PC-3 (cell line): ENCODE measurements at places on chromosomes 2 and 18. TPM values are rescaled to one million over a fixed set of nuclear protein-coding genes. Genes with fewer than 3 reads are reported as not detected.
A peak's percentile ranks its signal among the peaks of the same experiment; 100 is the strongest.

GRCh38 chr2:23525137-23525765, 140.3 kb downstream of the KLHL29 start:
- no peaks in the 10 kb centered on the region for H3K36me3 ChIP-seq
- no peak overlapping the region for H3K4me3 ChIP-seq
- H3K27ac ChIP-seq, result no peak overlapping the region

The UGT1A1 gene
- 0.33 TPM in 1 of 2 replicates, not detected in the other for total RNA-seq

The SCN9A gene
- total RNA-seq, result 3.4 and 7.0 TPM in 2 replicates

DNA sequence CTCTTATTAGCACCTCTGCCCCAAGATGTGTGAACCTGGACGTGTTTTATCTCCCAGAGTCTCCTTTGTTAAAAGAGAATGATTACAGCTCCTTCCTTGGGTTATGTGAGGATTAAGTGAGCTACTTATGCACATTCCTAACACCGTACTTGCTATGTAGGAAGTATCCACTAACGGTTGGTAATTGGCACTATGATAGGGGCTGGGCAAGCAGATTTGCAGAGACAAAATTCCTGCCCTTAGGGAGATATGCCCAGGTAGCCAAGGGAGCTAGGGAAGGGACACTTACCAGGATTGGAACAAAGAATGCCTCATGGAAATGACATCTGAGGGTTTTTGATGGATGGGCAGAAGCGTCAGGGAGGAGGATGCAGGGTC, 11.5 kb upstream of the ALPK2 start:
- H3K4me1 ChIP-seq, result peaks cover 36% of the 10 kb centered on the region
- H3K36me3 ChIP-seq, result no peaks in the 10 kb centered on the region
- H3K27ac ChIP-seq, result peak overlapping the region; percentile 44
- H3K27me3 ChIP-seq, result no peaks in the 10 kb centered on the region
- no peak for DNase-seq
- no peak overlapping the region for H3K4me3 ChIP-seq

The CAPN14 gene
- 0.35 TPM in 1 of 2 replicates, not detected in the other for total RNA-seq

- H3K27me3 ChIP-seq, result no peaks in the 10 kb centered on the region
Observed at GRCh38 chr18:77079954-77080682, 52.5 kb downstream of the MBP start.

The ADCY3 gene
- 52.0 and 70.3 TPM in 2 replicates for total RNA-seq
